ENCODE measurements at places on chromosomes 4 and X. TPM values are rescaled to one million over a fixed set of nuclear protein-coding genes. Genes with fewer than 3 reads are reported as not detected.

DNA sequence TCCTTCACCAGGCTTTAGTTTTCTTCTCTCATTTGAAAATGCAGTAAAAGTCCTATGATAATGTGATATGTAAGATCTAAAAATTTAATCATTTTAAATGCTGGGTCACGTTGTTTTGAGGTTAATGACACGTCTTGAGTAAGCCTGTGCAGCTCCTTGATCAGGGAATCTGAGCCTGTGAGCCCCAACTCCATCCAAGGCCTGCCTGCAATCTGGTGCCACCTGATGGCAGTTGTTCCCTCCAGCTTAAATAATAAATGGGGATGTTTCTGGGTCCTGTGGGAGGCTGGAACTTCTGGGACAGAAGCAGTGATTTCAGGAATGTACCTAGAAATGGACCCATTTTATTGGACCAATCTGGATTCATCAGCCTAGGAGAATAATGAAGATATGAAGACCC is 455.4 kb upstream of the ADGRL3 start:
- no peaks in the 10 kb centered on the region for H3K36me3 ChIP-seq
- no peak for DNase-seq
- no peak overlapping the region for H3K27ac ChIP-seq
- no peaks in the 10 kb centered on the region for H3K27me3 ChIP-seq
- H3K4me3 ChIP-seq: no peak overlapping the region

- DNase-seq: no peak
- no peaks in the 10 kb centered on the region for H3K36me3 ChIP-seq
- no peaks in the 10 kb centered on the region for H3K27me3 ChIP-seq
Observed at GRCh38 chr4:129788486-129788885, 692.5 kb downstream of the C4orf33 start.

DNA sequence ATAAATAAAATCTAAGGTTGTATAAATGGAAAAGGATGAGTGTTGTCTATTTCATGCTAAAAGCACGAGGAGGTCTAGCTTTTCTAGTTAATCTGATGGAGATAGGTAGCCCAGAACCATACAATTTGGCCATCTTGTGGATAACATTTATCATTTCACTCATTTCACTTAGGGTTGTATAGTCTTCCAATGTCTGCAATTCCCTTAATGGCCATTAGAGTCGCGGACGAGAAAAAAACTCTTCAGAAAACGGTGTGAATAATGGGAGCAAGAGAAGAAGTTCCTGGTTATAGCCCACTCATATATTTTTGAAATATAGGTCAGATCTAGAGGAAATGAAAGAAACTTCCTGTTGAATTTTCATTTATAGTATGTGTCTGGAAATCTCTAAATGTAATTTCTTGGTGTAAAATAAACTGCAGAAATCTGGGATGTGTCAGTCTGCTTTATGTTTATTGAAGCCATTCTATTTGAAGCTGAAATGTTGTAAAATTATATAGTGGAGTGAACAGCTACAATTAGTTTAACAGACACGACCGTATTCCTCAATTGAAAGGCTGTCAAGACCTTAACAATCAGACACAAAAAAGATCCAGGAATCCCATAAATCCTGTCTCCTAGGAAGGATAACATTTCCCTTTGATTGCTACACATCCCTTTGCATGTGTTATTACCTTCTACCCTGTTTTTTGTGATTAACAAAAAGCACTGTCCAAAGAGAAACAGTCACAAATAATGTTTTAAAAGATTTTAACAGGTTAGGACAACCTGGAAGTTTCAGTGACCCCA is 47.7 kb upstream of the MGST2 start:
- no peak for DNase-seq
- H3K4me1 ChIP-seq: no peaks in the 10 kb centered on the region
- H3K36me3 ChIP-seq: no peaks in the 10 kb centered on the region
- H3K27ac ChIP-seq: no peak overlapping the region
- H3K4me3 ChIP-seq: no peak overlapping the region

- H3K4me1 ChIP-seq: no peaks in the 10 kb centered on the region
- H3K4me3 ChIP-seq: no peak overlapping the region
- H3K36me3 ChIP-seq: no peaks in the 10 kb centered on the region
- no peak overlapping the region for H3K27ac ChIP-seq
- H3K27me3 ChIP-seq: no peaks in the 10 kb centered on the region
Observed at GRCh38 chr4:147513952-147514351, 33.1 kb downstream of the EDNRA start.

VAMP7 gene
- 22.7 TPM for total RNA-seq

DNA sequence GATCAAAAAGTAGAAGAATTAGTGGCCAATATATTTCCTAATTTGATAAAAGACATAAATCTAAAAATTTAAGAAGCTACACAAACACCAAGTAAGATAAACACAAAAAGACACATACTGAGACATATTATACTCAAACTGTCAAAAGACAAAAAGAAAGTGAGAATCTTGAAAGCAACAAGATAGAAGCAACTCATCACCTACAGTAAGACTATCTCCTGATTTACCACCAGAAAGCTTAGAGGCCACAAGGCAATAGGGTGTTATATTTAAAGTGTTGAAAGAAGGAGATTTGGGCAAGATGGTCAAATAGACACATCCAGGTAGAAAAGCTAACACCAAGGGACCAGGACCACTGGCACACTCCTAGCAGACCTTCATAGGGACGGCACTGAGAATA is 79.4 kb downstream of the ITM2A start:
- H3K27me3 ChIP-seq: peaks cover 9% of the 10 kb centered on the region
- no peak overlapping the region for H3K27ac ChIP-seq
- H3K4me3 ChIP-seq: no peak overlapping the region

PLAC1 gene
- total RNA-seq: not detected

CTSO gene
- total RNA-seq: 9.1 TPM

DNA sequence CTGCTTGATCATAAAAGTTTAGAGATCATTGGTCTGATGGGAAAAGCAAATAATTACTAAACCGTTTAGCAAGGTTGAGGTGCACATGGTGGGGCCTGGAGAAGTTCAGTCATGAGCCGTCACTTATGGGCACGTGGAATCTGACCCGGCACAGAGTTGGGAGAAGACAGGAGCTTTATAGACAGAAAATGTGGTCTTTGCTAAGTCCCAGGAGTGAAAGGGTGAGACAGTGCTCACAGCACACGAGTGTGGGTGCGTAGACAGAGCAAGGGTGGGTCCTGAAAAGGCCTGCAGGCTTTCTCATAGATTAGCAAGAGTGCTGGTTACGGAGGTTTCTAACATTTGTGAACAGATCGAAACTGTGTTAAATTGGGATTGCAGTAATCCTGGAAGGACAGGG is 43.8 kb downstream of the HTT start:
- no peak overlapping the region for H3K4me3 ChIP-seq
- no peak overlapping the region for H3K27ac ChIP-seq

DNA sequence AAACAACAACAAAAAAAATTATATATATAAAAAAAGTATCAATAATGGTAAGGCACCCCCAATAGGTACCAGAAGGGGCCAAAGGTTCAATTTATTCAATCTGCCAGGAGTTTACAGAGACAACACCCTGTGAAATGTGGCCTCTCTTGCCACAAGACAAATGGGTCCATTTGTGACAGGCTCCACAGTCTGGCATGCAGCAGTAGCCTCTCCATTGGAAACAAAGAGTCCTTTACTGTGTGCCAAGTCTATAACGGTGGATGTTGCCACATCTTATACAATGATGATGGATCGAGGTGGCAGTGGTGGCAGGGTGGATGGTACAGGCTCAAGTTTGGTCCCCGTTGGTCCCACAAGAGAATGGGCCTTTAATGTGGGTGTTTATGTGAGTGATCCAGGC is 70.1 kb upstream of the SH3RF1 start:
- no peaks in the 10 kb centered on the region for H3K4me1 ChIP-seq
- H3K27me3 ChIP-seq: no peaks in the 10 kb centered on the region
- no peaks in the 10 kb centered on the region for H3K36me3 ChIP-seq

MAGEB1 gene
- total RNA-seq: not detected

DNAAF6 gene
- total RNA-seq: not detected

DNA sequence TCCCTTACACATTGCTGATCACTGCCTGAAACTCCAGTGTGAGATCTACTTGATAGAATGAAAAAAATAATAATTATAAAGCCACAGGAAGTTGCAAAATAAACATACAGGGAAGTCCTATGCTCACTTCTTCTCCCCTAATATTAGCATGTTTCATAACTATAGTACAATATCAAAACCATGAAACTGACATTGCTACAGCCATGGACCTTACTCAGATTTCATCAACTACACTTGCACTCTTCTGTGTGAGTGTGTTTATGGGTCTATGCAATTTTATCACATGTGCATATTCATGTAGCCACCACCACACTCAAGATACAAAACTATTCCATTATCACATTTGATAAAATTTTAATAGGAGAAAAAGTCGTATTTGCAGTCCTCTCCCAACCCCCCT is 57.3 kb downstream of the SPINK2 start:
- no peak for DNase-seq
- H3K4me1 ChIP-seq: no peaks in the 10 kb centered on the region
- no peaks in the 10 kb centered on the region for H3K36me3 ChIP-seq
- no peak overlapping the region for H3K4me3 ChIP-seq
- no peaks in the 10 kb centered on the region for H3K27me3 ChIP-seq

- H3K27me3 ChIP-seq: peaks cover 55% of the 10 kb centered on the region
- no peak within 1 kb of the TSS for H3K27ac ChIP-seq
- peak; percentile 15 for DNase-seq
- H3K4me1 ChIP-seq: peaks cover 3% of the 10 kb centered on the region
- no peaks in the 10 kb centered on the region for H3K36me3 ChIP-seq
- H3K4me3 ChIP-seq: peak within 1 kb of the TSS; percentile 42
Observed at GRCh38 chrX:120310861-120311726, at the start of gene TMEM255A. Gene TMEM255A (minus strand): TSS chrX:120311461. CDS start chrX:120311309, 152 bp downstream.

All from heart right ventricle (tissue), 16 donors.